NCI-H526 (cell line): ENCODE measurements at places on chromosomes 1 and 21.

GRCh38 chr1:245776139-245776538 lies 621.4 kb downstream of the KIF26B start:
- no peak for DNase-seq

DNA sequence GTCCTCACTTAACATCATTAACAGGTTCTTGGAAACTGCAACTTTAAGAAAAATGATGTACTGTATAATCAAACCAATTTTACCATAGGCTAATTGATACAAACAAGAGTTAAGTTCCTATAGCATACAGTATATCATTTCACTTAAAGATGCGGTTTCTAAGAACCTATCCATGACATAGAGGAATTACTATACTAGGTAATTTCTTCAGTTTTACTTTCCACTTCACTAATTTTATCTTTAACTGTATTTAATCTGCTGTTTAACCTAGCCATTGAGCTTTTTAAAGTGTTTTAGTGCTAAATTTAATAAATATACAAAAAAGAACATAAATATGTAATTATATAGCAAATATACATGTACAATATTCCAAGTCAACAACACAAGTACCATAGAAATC lies 28.3 kb downstream of the SLC19A2 start:
- no peak for DNase-seq

GRCh38 chr1:110634455-110635311 lies 28.5 kb upstream of the KCNA2 start:
- no peak for DNase-seq

- DNase-seq, result no peak
These were observed 16.6 kb upstream of the RNF223 start for GRCh38 chr1:1090424-1091343.

- no peak for DNase-seq
These were observed 236.7 kb upstream of the PROX1 start for GRCh38 chr1:213751064-213751397.

DNA sequence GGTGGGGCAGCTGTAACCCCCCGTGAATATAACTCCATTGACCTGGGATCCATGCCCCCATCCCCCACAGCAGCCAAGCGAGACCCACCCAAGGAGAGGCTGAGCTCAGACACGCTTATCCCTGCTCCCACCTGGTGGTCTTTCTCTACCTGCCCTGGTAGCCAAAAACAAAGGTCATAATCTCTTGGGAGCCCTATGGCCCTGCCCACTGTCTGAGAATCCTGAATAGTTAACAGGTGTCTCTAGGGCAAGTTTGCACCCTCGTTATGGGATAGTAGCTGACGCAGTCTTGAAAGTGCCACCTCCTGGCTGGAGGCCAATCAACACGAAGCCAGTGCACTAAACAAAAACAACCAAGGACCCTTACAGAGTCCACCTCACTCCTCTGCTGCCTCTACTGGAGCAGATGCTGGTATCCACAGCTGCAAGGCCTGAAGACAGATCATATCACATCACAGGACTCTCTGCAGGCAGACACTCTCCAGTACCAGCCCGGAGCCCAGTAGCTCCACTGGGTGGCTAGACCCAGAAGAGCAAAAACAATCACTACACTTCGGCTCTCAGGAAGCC lies 134.3 kb upstream of the C1orf174 start:
- no peak for DNase-seq

GRCh38 chr1:226675715-226676357 lies 63.2 kb downstream of the ITPKB start:
- DNase-seq, result no peak

GRCh38 chr1:180505732-180506335 lies 3.5 kb upstream of the ACBD6 start:
- DNase-seq, result no peak

GRCh38 chr1:109499661-109500536 lies 6.0 kb downstream of the CYB561D1 start:
- peak; percentile 18 for DNase-seq

DNA sequence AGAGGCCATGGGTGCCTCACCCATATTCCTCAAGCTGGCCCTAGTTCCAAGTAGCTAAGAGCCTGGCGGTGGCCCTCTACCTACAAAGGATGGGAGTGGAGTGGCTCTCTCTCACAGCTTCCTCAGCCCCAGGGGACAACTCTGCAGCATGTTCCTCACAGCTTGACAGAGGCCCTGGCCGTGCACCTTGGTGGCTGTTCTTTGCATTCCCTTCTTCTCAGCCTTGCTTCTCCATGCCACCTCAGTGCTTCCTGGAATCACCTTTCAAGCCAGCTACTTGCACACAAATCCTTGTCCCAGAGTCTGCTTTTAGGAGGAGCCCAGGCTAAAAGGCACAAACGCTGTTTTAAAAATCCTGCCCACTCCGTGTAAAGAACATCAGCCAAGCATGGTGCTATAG lies 69.0 kb upstream of the DIRAS3 start:
- no peak for DNase-seq

- no peak for DNase-seq
These were observed 120.8 kb downstream of the LMO4 start for GRCh38 chr1:87449348-87449963.

DNA sequence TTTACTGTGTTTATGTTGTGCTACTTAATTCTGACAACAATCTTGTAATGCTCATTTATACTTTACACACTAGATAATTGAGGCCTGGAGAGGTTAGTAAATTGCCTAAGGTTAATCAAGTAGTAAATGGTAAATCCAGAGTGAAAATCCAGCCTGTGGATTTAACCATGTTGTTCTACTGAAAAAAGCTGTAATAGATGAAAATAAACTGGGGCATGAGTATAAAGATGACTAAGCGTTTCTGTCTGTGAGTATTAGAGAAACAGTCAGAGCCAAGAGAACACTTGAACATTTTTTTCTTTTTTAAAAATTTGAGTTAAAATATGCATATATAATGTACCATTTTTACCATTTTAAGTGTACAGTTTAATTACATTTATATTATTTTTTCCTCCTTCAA lies 47.9 kb upstream of the LEPR start:
- no peak for DNase-seq

DNA sequence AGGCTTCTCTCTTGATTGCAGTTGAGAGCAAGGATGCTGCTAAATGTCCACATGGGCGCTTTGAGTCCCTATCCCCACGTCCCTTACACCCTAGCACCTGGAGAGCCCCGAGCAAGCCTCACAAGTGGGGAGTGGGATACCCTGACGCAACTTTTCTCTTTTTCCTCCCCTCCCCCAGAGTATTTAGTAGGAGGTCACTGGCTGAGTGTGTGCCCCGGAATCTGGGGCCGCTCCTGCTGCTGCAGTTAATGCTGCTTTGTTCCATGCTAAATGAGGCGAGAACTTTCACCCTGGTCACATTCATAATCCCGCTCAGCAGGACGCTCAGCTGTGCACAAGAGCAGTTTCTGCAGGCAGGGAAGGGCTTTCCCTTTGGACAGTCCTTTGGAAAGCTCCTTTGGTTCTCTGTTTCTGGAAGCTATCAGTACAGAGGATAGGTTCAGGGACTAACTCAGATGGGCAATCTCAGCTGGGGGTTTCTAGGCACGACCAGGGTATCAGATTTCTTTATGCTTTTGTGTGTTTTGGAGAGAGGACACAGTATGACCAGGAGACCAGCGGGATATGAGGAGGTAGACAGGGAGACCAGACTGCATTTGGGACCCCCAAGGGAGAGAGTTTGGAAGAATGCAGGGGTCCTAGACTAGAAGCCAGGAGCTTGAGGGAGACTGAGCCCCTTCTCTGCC lies 75.9 kb downstream of the NOS1AP start:
- peak; percentile 36 for DNase-seq

- DNase-seq, result no peak
These were observed 176.1 kb downstream of the SLC45A1 start for GRCh38 chr1:8493916-8494540.

GRCh38 chr1:166128195-166128594 lies 38.6 kb downstream of the FAM78B start:
- no peak for DNase-seq

DNA sequence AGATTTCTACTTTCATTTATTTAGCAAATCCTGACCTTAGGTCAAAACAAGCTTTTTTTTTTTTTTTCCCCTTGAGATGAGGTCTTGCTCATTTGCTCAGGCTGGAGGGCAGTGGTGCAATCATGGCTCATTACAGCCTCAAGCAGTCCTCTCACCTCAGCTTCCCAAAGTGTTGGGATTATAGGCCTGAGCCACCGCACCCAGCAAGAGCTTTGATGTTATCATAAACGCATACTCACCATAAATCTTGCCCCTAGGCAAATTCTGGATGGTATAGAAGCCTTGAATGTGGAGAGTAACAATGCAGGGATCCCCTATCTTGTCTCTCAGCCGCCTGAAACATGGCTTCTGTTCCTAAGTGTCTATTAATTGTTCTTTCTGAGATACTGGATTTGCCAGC lies 24.8 kb upstream of the CLDN8 start:
- no peak for DNase-seq

GRCh38 chr1:220527279-220527907 lies 543 bp upstream of the MARK1 start:
- no peak for DNase-seq

GRCh38 chr1:86394416-86394815 lies 1.7 kb downstream of the ODF2L start:
- no peak for DNase-seq

- no peak for DNase-seq
These were observed 26.7 kb upstream of the PCP4 start for GRCh38 chr21:39840373-39841097.

GRCh38 chr1:210415846-210416448 lies 87.2 kb downstream of the HHAT start:
- no peak for DNase-seq

DNA sequence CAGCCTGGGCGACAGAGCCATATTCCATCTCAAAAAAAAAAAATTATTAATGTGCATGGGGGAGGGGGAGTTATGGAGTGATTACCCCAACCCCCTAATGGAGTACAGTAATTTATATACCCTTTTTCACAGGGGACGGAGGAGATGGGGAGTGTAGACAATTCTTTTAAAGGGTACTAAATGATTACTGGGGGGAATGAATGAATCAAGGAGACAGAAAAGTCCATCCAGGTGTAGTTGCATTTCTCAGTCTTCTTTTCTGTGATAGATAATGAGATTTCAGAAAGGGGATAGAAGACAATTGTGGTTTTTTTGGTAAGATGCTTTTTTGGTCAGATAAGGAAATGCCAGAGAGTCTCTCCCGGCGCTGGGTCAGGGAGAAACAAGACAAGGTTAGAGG lies 13.0 kb downstream of the OSBPL9 start:
- no peak for DNase-seq

- no peak for DNase-seq
These were observed 31.4 kb upstream of the ARTN start for GRCh38 chr1:43902058-43902831.

DNA sequence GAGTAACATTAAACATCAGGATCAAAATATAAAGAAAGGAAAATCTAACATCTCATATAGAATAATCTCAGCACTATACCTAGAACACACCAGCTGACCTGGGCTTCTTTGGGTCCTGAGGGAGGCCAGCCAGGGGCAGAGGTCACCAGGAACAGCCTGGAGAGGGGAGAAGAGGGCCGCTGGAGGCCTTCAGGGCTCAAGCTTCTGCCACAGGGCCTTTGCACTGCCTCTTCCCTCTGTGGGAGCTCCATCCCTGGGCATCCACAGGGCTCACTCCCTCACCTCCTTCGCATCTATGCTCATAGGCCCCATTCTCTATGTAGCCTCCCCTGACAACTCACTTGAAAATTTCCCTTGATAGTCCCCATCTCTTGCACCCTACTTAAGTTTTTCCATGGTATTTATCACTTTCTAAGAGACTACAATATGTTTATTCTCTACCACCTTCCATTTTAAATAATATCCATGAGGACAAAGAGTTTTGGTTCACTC lies 73.9 kb downstream of the HIVEP3 start:
- DNase-seq, result no peak

DNA sequence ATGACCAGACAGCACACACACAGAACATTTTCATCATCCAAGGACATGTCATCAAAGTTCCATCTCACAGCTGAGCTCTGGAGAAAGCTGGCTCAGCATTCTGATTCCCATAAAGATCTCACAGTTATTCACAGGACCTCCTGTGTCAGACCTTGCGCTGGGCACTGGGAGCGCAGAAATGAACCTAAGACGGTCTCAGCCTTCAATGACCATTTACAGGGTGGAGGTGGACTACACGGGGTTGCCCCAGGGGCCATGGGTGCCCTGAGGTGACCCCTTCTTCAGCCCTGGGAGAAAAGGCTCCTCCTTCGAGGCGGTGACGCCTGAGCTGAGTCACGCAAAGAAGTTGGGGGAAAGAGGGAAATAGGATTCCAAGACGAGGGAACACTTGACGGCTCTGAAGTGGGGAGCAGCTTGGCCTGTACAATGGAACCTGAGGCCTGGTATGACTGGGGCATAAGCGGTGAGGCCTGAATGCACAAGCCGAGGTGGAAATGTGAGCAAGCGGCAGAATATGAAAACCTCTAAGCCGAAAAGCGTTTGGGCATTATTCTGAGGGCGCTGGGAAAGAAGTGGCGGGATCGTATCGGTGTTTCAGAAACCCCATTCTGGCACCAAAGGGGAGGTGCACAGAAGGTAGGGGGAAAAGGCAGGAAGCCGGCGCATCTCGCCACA lies 797 bp downstream of the CC2D1B start:
- peak; percentile 32 for DNase-seq

DNA sequence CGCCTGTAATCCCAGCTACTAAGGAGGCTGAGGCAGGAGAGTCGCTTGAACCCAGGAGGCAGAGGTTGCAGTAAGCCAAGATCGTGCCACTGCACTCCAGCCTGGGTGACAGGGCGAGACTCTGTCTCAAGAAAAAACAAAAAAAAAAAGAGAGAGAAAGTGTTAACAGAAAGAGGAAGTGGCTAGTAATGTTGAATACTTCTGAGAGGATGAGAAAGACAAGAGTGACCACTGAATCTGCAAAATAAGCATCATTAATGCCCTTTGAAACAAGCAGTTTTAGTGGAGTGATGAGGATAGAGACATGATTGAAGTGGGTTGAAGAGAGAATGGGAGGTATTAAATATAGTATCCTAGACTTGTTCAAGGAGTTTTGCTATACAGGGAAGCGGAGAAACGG lies 11.7 kb downstream of the MPZ start:
- no peak for DNase-seq

DNA sequence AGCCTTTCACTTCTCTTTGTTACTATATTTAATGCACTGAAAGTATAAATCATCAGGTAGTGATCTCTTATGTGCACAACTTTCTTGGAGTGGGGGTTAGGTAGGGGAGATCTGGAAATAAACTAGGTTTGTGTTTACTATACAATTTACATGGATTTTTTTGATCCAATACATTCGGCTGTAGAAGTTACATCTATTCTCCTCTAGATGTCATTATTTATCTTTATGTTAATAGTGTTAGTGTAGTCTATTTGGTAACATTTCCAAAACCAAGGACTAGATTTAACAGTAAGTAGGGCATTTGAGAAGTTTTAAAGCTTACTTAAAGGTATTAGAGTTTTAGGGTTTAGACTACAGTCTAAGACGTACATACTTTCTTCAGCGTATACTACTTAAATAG lies 5.4 kb downstream of the VPS45 start:
- peak; percentile 53 for DNase-seq

- no peak for DNase-seq
These were observed 21.8 kb downstream of the PCSK9 start for GRCh38 chr1:55061000-55061705.

DNA sequence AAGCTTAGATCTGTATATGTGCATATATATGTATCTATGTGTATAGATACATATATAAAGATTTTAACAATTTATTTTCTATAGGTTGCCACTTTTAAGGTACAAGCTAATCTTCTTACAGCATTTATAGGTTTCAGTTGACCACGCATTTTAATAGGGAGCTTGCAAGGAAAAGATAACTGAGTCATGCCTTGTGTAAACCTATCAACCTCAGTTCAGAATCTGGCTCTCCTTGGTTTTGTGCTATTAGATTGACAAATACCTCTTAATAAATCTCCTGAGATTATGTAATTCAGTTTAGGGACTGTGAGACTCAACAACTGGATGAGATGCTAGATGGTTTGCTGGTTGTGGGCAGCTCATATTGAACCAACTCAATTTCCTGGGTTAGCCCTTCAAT lies 114.7 kb upstream of the SERBP1 start:
- no peak for DNase-seq
